ENCODE measurements at places on chromosomes 6 and 20.

GRCh38 chr20:8220716-8221115 is 88.7 kb downstream of the PLCB1 start:
- DNase-seq: no peak

DNA sequence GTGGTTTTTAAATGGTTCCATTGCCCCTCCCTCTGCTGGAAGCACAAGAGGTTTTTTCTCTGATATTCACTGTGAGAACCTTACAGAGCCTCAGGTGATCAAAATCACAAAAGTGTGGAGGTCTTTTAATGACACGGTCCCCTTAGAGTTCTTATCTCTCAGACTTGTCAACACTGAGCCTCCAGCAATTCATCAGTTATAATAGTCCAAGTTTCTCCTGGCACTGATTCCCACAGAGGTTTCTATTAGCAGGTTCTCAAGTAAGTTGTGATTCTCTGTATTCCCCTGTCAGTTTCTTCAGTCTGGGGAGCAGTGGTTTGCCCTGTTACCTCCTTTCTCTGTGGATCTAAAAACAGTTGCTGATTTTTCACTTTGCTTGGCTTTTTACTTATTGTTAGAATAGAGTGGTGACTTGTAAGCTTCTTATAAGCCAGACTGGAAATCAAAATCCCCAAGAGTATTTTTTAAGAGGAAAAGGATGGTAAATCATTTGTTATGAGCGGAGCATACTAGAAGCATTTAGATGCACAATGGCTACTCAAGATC is 157.4 kb upstream of the BMP5 start:
- DNase-seq: no peak

GRCh38 chr6:148431413-148431812 is 88.8 kb downstream of the SASH1 start:
- DNase-seq: no peak

GRCh38 chr20:20216941-20217340 is 151.0 kb upstream of the INSM1 start:
- no peak for DNase-seq

DNA sequence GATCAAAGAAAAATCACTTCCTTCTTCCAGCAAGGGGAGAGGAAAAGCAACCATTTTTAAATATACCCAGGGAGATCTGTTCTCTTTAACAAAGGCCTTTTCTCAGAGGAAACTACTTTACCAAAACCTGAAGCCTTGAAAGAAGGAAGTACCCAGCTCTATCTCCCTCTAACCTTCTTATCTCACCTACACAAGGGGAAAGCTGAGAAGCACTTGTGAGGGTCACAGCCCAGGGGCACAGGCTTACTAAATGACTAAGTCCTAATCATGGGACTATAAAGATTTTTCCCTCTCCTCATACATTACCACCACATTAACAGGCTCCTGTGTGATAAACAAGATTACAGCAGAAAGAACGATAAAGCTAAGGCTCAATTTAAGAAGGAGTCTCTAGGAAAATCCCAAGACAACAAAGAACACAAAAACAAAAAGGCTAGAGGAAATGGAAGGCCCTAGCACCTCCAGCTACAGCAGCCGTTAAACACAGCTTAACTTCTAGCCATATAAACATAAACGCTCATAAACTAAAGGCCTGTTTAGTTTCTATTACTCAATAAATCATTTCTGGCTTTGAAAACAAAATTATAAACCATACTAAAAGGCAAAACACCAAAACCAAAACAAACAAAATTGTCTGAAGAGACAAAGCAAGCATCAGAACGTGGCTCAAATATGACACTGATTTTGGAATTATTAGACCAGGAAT is 284.9 kb upstream of the ECI2 start:
- DNase-seq: no peak

- DNase-seq: no peak
Measured at GRCh38 chr6:108961985-108962384, 113.8 kb downstream of the ARMC2 start.

DNA sequence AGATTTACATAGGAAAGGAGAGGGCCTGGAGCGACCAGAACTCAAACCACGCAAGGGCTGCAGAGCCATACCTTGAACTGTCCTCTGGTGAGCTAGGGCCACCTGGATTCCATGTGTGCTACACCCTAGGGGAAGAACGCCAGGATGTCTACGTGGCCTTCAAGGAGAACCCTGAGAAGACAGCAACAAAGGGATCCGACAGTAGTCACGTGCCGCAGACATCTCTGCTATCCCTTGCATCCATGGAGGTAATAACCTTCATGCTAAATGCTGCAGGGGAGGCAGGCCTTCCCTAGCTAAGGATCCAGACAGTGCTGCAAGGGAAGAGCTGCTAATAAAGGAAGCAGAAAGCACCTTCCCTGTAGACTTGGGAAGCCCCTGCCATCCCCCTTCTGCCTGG is 52.9 kb downstream of the NOL4L start:
- DNase-seq: no peak

DNA sequence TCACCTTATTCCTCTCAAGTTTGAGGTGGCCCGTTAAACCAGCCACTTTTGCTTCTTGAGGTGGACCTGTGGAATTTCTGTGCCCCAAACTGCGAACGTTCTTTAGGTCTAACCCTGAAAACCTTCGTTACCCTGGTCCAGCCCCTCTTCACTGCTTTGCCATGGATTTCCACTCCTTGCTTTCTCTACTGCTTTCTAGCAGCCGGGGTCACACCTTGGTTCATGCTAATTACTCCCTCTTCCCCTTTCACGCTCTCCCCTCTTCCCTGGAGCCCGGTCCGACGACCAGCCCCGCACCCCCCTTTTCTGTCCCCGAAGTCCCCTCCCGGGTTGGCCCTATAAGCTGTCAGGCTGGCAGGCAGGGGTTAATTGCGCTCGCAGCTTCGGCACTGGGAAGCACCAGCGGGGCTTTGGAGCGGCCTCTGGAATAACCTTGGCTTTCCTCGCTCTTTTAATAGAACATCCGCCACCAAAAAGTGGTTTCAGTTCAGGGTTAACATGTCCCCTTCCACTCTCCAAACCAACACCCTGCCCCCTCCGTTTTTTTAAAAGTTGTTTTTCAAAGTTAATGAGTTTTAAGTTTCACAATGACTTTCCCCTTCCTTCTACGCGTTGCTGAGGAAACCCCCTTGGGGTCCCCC is 1.4 kb upstream of the HIVEP1 start:
- DNase-seq: peak; percentile 75
